Activated naive CD4-positive, alpha-beta T cell treated with Interleukin-2 at 50 U/mL for 16 hours (primary cell): ENCODE measurements at places on chromosomes 12 and 14.

DNA sequence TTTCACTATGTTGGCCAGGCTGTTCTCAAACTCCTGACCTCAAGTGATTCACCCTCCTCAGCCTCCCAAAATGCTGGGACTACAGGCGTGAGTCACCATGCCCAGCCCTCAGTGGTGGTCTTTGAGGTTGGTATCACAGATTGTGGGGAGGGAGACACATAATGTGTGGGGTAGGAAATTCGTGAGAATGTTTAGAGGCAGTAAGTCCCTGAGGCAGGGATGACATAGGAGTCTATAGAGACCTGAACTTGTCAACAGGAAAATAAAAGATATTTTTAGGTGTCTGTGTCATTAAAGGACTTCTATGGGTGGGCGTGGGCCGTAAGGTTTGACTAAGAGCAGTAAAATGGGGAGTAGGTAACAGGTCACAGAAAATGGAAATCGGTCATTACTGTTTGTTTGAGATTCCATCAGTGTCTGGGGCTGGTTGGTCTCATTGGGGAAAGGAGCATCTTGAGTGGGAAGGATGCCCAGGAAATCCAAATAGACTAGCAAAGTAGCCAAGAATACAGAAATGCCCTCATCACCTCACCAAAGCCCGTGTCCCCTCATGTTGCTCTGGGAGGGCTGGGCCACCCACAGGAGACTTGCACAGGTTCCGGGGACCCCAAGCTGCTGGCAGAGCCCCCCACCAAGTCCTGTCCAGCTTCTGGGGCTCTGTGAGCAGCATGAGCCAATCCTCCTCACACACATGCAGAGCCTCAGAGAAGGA lies 63.6 kb upstream of the BCL2L14 start:
- DNase-seq = peak; percentile 88

GRCh38 chr12:6166808-6167207 lies 33.4 kb upstream of the CD9 start:
- no peak for DNase-seq

DNA sequence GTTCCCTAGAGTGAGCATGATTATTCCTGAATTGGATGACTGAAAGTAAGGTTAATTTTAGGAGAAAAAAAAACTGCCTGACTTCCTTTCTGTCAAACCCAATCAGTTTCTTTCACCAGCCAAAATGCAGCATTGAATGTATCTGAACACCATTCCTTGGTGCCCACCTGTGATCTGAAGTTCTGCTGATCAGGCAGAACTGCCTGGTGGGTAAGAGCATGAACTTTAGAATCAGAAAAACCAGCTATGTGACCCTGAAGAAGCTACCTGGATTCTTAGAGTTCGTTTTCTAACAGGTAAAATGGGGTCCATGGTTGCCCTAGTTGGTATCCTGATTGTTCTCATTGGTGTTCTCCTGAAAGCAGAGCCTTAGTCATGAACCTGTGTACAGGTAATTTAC lies 506.9 kb downstream of the MED13L start:
- DNase-seq = no peak

DNA sequence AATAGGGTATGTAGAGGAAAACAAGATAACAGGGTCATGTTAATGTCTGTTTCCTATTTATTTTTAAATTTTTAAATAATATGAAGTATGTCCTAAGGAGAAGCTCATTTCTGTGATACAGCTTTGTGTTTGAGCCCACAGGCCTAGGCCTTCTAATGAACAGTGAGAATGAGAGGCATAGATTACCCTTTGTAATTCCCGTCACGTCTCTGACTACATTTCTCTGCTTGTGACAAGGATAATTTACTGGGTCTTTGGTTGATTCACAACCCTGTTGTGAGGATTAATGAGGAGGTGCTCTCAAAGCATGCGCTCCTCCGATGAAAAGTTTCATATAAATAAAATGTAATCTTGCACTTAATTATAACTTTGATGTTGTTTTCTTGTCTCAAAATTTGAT lies 56.1 kb downstream of the SYT10 start:
- no peak for DNase-seq

DNA sequence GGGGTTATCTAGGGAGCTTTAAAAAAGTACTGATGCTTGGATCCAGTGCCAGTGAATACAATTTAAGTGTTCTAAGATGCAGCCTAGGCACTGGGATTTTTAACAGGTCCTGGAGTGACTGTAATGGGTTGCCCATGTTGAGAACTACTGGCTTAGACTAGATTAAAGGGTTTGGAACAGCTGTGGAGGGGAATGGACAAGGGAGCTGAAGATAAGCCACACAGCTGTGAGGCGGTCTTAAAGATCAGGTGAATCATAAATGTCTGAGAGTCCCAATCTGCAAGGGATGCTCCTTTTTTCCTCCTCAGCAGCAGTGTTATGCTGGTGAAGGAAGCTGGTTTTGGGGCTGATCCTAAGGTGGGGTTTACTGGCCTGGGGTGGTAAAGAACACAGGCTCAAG lies 35.5 kb upstream of the FRMD6 start:
- DNase-seq = no peak

DNA sequence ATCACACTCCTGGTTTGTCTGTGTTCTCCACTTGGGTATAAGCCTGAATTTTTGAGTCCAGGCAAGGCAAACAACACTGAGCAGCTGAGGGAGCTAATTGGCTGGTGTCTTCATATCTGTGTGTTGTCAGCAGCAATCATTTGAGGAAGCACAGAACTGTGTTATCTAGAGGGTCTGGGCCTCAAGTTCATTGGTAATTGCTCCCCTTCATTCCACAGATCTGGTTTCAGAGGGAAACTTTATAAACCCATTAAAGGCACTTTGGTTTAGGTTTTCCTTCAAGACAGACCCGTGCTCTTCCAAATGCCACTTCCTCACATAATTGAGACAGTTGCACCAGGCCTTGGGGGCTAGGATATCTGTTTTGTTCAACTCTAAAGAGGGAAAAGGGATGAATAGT lies 5.6 kb downstream of the DACT1 start:
- DNase-seq = no peak

GRCh38 chr14:48350971-48351370 lies 675.6 kb upstream of the MDGA2 start:
- no peak for DNase-seq

- no peak for DNase-seq
Measured at GRCh38 chr14:26282578-26282977, 315.3 kb downstream of the NOVA1 start.

GRCh38 chr14:63991833-63992232 lies 139.0 kb downstream of the SYNE2 start:
- no peak for DNase-seq

GRCh38 chr12:131112700-131113290 lies 159.1 kb downstream of the ADGRD1 start:
- no peak for DNase-seq

- DNase-seq = no peak
Measured at GRCh38 chr12:7026854-7027253, 8.6 kb upstream of the LPCAT3 start.

- DNase-seq = no peak
Measured at GRCh38 chr12:15278816-15279658, 43.3 kb upstream of the PTPRO start.

GRCh38 chr14:105138551-105139111 lies 29.9 kb downstream of the JAG2 start:
- no peak for DNase-seq

- no peak for DNase-seq
Measured at GRCh38 chr12:47967461-47968321, 4.3 kb downstream of the TMEM106C start.

- DNase-seq = no peak
Measured at GRCh38 chr12:113488322-113488721, 16.7 kb upstream of the LHX5 start.

DNA sequence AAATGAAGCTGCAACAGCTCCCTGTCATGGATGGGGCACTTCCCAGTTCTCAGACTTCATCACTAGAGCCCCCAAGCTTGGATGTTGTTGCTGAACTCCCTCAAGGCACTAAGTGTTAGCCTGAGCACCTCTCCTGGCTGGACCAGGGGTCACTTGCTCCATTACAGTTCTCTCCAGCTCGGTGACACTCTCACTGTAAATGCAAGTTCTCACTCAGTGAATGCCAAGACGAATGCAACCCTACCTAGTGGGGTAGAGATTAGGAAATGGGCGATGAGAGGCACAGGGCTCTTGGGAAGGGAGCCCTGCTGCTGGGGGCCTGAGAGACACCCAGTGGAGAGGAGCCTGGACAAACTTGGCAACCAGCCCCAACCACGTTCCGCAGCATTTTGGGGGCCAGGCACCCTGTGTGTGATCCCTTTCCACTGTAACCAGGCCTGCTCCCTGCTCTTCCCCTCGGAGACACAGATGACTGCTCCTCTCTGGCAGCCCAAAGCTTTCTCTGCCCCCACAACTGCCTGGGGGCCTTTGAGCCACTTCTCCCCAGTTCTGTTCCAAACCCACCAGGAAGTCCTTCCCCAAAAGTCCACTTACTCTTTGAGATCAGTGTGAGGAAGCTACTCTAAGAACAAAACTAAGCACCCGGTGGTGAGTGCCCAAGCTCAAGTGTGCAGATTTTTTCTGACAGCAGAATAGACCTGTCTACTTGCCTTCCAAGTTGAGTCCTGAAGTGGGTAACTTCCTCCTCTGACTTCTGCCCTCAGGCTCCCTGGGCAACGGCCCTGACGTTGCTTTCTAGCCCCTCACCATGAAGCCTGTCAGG lies 8.0 kb upstream of the SELPLG start:
- no peak for DNase-seq

- no peak for DNase-seq
Measured at GRCh38 chr14:80933282-80933681, 8.3 kb downstream of the CEP128 start.

- DNase-seq = peak; percentile 11
Measured at GRCh38 chr14:52175982-52176502, 91.5 kb upstream of the PTGDR start.

DNA sequence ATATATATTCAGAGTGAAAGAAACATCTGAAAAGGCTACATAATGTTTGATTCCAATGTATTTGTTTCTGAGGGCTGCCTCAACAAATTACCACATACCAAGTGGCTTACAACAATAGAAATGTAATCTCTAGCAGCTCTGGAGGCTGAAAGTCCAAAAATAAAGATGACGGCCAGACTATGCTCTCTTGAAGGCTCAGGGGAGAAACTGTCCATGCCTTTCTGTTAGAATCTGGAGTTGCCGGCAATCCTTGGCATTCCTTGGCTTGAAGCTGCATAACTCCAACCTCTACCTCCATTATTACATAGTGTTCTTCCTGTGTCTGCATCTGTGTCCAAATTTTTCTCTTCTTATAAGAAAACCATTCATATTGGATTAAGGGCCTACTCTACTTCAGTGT lies 68.1 kb upstream of the PLEKHG7 start:
- no peak for DNase-seq

DNA sequence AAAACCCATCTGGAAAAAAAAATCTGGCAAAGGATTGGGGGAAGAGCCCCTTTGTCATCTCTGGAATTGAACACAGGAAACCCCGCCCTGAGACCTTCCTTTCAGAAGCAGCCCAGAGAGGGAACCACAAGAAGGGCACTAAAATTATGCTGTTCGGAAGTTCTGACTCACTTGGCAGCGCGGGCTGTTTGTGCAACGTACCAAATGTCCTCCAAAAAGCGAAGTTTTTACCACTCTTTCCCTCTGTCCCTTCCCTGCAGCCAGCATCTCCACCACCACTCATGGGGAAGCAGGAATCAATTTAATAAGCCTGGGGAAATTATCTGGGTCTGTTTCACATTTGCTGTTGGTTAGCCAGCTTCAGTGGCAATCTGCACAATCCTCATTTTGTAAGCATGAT lies 3.2 kb upstream of the SYNE3 start:
- DNase-seq = peak; percentile 74

DNA sequence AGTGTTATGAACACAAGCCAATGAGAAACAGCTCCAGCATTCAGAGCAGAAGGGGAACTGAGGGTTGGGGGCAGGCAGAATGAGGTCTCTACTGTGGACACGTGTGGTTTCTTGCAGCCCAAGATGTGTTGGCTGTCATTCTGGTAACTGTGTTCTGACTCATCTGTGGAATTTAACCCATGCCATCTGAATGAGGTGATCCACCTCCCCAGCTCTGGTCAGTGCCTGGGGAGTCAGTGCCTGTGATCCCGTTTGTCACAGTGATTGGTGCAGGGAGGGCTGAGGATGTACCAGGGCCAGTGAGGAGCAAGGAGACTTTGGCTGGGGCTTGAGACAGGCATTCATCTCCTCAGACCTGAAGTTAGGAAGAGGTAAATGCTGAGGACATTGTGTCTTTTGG lies 216.8 kb downstream of the MSRB3 start:
- DNase-seq = no peak

GRCh38 chr14:25086821-25087396 lies 37.0 kb upstream of the STXBP6 start:
- no peak for DNase-seq

GRCh38 chr14:22839159-22839779 lies 2.9 kb downstream of the MMP14 start:
- DNase-seq = no peak
